Fibroblast of villous mesenchyme (primary cell): ENCODE measurements at places on chromosomes 1 and 21. TPM values are rescaled to one million over a fixed set of nuclear protein-coding genes. Genes with fewer than 3 reads are reported as not detected.

PPP1R12B gene
- 21.6 and 22.9 TPM in 2 replicates for total RNA-seq

HDAC1 gene
- total RNA-seq: 67.6 and 95.0 TPM in 2 replicates

SH3BGR gene
- total RNA-seq: 2.2 and 2.6 TPM in 2 replicates

C1orf50 gene
- 3.2 and 5.2 TPM in 2 replicates for total RNA-seq

IGSF5 gene
- 0.32 TPM in 1 of 2 replicates, not detected in the other for total RNA-seq
